ENCODE measurements at places on chromosomes 4 and X. TPM values are rescaled to one million over a fixed set of nuclear protein-coding genes. Genes with fewer than 3 reads are reported as not detected.
A peak's percentile ranks its signal among the peaks of the same experiment; 100 is the strongest.

The TBX22 gene
- total RNA-seq, result not detected

The FRAS1 gene
- 5.3 TPM for total RNA-seq

DNA sequence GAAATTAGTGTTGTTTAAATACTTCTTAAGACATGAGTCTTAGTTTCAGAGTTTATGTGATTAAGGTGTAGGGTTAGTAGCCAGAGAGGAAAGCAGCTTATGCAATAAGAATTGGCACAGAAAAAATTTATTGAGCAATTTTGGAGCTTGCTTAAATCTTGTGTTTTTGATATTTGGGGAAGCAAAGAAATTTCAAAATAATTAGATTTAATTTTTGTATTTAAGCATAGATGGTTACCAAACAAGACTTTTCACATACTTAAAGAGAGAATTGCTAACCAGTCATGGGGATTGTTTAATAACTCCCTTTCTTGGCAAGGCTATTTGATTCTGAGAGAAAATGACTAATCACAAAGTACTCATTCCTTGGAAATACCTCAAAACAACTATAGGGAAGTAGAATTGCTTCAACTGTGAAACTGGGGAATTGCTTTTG lies 202.0 kb upstream of the GRID2 start:
- H3K4me1 ChIP-seq, result no peaks in the 10 kb centered on the region
- no peaks in the 10 kb centered on the region for H3K36me3 ChIP-seq
- no peak for DNase-seq
- H3K4me3 ChIP-seq, result no peak overlapping the region

DNA sequence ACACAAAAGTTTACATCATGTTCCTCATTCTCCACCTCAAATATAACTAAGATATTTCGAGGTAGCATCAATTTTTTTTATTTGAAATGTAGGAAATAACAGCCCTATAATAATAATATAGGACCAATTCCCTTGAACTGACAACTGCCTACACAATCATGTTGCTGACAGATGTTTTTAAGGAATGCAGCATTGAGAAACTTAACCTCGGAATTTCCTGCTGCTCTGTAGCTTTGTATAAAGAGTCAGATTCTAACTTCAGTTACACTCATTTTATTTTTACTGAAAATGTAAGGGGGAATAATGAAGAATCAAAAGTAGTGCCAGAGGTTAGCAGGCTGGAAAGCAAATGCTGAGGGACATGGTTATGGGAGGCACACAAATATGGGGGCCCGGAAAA lies 235.8 kb downstream of the RBMX2 start:
- no peak for DNase-seq
- H3K4me3 ChIP-seq, result no peak overlapping the region
- H3K27me3 ChIP-seq, result no peaks in the 10 kb centered on the region
- no peaks in the 10 kb centered on the region for H3K4me1 ChIP-seq
- no peaks in the 10 kb centered on the region for H3K36me3 ChIP-seq

DNA sequence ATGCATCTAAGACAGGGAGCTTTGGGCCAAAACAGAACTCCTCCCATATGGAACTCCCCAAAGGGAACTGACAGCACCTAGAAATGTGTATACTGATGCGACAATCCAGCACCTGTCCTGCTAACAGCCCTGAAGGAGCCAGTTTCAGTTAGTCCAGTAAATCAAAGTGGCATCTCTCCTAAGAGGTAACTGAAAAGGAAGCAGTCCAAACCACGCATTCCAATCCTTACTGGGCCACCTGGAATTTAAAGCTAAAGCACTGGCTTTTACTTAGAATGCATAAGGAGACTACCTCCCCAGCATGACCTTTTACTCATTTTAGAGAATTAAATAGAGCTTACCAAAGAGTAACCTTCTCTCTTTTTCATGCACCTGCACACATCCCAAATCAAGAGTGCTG lies 586.8 kb upstream of the PITX2 start:
- no peaks in the 10 kb centered on the region for H3K36me3 ChIP-seq
- no peaks in the 10 kb centered on the region for H3K4me1 ChIP-seq
- H3K4me3 ChIP-seq, result no peak overlapping the region
- no peaks in the 10 kb centered on the region for H3K27me3 ChIP-seq
- no peak for DNase-seq

GRCh38 chr4:30720661-30721184 lies 554 bp downstream of the PCDH7 start:
- peak overlapping the region; percentile 86 for H3K27ac ChIP-seq
- DNase-seq, result no peak
- peaks cover 46% of the 10 kb centered on the region for H3K4me1 ChIP-seq
- H3K4me3 ChIP-seq, result peak overlapping the region; percentile 84
- no peaks in the 10 kb centered on the region for H3K27me3 ChIP-seq

DNA sequence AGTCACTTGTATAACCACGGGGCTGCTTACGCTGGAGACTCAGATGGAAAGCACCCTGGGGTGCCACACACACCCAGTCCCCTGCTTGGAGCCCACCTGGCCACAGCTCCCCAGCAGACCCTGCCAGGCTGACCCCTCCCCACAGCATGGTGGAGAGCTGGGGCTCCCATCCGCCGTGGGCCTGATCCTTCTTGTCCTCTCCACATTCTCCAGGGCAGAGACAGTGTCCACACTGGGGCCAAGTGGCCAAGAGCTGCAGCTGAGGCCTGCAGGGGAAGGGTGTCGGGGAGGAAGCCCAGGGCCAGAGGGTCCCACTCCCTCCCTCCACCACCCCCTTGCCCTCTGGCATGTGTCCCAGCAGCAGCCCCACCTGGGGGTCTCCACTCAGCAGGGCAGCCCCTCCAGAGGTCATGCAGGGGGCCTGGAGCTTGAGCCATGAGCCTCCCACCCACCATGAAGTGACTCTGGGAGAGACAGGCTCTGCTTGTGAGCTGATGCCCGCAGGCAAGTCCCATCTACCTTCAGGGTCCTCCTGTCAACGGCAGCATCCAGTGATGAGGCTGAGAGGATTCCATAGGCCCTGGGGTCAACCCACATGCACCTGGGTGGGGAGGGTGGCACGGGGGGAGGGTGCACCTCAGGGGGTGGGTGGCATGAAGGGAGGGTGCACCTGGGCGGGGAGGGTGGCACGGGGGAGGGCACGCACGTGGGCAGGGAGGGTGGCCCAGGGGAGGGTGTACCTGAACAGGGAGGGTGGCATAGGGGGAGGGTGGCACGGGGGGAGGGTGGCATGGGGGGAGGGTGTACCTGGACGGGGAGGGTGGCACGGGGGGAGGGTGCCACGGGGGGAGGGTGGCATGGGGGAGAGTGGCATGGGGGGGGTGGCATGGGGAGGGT lies 56.4 kb downstream of the FAM53A start:
- no peak overlapping the region for H3K27ac ChIP-seq
- H3K4me3 ChIP-seq, result no peak overlapping the region
- H3K36me3 ChIP-seq, result no peaks in the 10 kb centered on the region
- no peak for DNase-seq
- H3K4me1 ChIP-seq, result peaks cover 3% of the 10 kb centered on the region
- no peaks in the 10 kb centered on the region for H3K27me3 ChIP-seq

GRCh38 chrX:39513836-39514235 lies 583.9 kb downstream of the BCOR start:
- H3K4me3 ChIP-seq, result no peak overlapping the region
- peaks cover 8% of the 10 kb centered on the region for H3K4me1 ChIP-seq
- H3K27me3 ChIP-seq, result no peaks in the 10 kb centered on the region
- DNase-seq, result no peak
- no peaks in the 10 kb centered on the region for H3K36me3 ChIP-seq
- H3K27ac ChIP-seq, result no peak overlapping the region

GRCh38 chr4:70187216-70187615 lies 8.3 kb upstream of the ODAM start:
- H3K4me1 ChIP-seq, result no peaks in the 10 kb centered on the region
- H3K27me3 ChIP-seq, result no peaks in the 10 kb centered on the region

DNA sequence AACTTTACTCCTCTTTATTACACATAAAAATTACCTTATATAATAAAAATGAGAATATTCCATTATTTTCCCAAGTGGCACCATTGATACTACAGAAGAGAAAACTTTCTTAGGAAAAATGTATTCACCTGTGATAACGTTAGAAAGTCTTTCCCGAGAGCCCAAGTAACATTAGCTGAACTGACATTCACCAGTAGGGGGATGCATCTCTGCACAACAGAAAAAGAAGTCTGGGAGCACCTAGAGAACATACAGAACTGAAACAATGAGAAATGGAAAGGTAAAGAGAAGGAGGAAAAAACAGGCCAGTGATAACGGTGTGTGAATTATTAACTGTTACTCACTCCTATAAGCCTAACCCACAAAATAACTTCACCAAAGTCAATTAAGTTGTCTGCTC lies 423.3 kb downstream of the CENPC start:
- H3K27me3 ChIP-seq, result no peaks in the 10 kb centered on the region
- no peak overlapping the region for H3K27ac ChIP-seq
- H3K4me1 ChIP-seq, result no peaks in the 10 kb centered on the region

GRCh38 chr4:17230727-17231126 lies 281.2 kb downstream of the QDPR start:
- H3K27ac ChIP-seq, result no peak overlapping the region
- H3K4me1 ChIP-seq, result peaks cover 17% of the 10 kb centered on the region
- DNase-seq, result no peak
- H3K4me3 ChIP-seq, result no peak overlapping the region

All from esophagus muscularis mucosa (tissue), 4 donors.